ENCODE measurements at places on chromosomes 5 and 9. TPM values are rescaled to one million over a fixed set of nuclear protein-coding genes. Genes with fewer than 3 reads are reported as not detected.

GRCh38 chr5:111256128-111256527, 31.9 kb downstream of the CAMK4 start:
- DNase-seq: no peak

DNA sequence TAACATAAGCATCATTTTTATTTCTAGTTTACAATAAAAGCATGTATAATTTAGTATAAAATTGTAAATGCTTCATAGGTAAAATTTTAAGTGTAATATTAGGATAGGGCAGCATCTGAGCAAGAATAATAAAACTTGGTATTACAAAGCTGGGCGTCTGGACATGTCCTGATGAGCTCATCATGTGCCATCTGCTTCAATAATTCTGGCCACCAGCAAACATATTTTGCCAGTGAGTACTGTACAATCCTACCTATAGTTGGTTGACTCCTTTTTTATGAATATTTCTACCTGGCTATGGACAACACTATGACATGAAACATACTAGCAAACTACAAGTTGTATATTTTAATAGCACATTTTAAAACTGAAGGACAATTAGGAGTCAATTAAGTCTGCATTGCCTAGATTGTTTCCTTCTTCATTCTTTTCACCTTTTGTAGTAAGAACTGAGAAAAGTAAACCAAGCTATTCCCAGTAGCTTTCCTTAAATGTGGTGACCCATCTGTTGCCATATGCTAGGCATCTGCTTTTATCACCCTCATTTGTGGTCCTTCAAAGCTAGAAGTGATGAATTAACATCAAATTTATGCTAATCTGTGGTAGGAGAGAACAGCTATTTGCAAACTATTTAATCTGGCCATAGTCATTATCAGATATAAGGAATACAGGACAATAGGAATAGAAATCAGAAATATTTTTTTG, 23.4 kb downstream of the LURAP1L start:
- DNase-seq: no peak

- DNase-seq: no peak
Measured at GRCh38 chr9:130198501-130199179, 26.4 kb downstream of the NCS1 start.

DNA sequence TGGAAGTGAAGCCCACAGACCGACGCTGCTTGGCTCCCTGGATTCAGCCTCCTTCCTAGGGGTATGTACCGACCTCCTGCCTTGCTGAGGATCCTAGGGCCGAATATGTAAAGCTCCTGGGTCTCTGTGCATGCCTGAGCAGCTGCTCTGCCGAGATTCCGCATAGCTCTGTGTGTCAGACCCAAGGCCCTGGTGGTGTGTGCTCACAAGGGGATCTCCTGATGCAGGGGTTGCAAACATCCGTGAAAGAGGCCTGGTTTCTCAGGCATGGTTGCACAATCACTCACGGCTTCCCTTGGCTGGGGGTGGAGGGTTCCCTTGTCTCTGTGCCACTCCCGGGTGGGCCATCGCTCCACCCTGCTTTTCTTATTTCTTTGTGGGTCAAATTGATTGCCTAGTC, 19.9 kb upstream of the SVEP1 start:
- peak; percentile 50 for DNase-seq

GRCh38 chr9:38073882-38074281, 4.9 kb upstream of the SHB start:
- no peak for DNase-seq

GRCh38 chr5:143442385-143442784, 38.9 kb upstream of the NR3C1 start:
- peak; percentile 71 for DNase-seq

GRCh38 chr9:110546411-110546871, 33.1 kb downstream of the SVEP1 start:
- DNase-seq: peak; percentile 7

DNA sequence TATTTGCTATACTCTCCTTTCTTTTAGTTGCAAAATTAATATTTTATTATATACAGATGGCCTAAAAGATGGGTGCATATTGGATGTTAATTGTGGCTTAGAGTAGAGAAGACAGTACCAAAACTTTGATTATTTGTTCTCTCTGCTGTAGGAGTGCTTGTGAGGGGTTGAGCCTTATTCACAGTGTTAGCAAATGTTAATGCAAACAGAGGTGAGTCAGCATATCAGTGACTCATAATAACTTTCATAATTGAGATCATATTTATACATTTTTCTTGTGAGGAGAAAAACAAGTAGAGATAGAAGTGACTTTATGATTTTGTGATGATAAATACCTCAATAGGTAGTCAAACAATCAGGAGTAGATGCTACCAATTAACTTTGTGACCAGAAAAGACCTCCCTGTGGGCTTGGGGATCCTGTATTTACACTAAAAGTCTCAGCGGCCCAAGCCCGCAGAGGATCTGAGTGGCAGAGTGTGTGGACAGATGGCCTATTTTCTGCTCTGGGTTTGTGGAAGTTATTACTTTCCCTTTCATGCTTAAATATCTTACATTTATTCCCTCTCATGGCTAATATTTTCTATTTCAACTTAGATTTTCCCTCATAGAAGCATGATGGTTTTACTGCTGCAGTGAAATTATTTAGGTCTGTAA, 226.5 kb downstream of the TAF11L14 start:
- peak; percentile 32 for DNase-seq

- no peak for DNase-seq
Measured at GRCh38 chr5:116564312-116564711, 10.3 kb downstream of the SEMA6A start.

DNA sequence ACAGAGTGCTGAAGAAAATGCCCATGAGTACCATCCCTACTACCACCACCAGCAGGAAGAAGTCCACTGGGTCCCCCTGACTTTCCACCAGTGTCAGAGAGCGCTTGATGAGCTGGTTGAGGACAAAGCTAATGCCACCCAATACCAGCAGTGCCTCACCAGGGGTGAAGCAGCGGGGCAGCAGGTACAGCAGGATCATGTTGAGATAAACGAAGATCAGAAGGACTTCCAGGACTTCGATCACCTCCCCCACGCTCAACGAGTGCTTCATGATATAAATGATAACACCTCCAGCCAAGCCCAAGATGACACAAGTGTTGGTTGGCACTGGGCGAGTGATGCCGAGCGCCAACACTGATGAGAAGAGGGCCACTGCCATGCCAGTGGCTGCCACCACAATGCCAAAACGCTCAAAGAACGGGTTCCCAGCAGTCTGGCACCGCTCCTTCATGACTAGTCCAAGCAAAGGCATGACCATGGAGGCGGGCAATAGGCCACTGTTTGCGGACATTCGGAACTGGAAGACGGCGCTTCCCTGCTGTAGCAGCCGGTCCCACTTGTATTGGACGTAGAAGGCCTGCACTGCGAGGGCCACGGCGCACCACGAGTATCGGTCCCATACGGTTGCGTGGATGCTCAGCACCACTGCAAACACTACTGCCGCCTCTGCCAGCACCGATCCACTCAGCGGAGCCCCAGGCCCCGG, 679 bp downstream of the DOLK start:
- peak; percentile 11 for DNase-seq

DNA sequence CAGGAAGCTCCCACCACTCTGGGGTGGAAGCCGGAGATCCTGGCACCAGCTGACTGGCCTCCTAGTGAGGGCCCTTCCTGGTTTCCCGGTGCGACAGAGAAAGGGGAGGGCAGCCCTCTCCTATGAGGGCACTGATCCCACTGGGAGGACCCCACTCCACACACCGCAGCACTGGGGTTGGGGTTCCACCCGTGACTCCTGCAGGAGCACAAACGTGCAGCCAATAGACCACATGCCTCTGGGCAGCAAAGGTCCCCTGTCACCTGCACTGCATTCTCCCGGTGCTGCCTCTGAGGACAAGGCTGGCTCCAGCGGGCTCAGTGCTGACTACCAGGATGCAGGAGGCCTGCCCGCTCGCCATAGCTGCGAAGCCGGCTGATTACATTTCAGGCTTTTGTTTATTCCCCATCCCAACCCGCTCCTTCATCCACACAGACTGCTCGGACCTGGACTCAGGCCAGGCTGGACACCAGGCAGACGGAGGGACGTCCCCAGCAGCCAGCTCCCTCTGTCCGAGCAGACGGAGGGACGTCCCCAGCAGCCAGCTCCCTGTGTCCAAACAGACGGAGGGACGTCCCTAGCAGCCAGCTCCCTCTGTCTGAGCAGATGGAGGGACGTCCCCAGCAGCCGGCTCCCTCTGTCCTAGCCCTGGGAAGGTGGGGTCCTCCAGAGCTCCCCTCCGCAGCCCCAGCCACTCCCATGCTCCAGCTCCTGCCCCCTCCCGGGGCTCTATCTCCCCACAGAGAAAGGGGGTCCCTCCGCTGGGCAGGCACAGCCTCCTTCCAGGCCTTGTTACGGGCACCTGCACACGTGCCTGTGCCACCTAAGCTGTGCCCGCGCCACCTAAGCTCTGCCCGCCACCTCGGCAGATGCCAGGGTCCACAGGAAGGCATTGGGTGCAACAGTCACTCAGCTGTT, 8.8 kb upstream of the CEP72 start:
- no peak for DNase-seq

DNA sequence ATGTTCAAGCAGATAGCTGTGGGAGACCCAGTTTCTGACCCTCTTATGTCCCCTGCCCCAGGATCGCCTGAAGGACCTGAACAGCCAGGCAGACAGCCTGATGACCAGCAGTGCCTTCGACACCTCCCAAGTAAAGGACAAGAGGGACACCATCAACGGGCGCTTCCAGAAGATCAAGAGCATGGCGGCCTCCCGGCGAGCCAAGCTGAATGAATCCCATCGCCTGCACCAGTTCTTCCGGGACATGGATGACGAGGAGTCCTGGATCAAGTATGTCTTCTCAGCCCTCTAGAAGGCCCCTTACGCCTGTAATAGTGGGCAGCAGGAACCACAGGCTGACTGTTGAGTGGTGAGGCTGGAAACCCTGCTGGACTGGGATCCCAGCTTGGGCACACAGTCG, 41.1 kb downstream of the DYNC2I2 start:
- DNase-seq: no peak

GRCh38 chr5:108884736-108885135, 137.0 kb downstream of the FER start:
- DNase-seq: peak; percentile 68

- DNase-seq: no peak
Measured at GRCh38 chr5:11234501-11234911, 473.5 kb upstream of the DAP start.

- DNase-seq: no peak
Measured at GRCh38 chr5:136526021-136526420, 160.7 kb upstream of the TRPC7 start.

GRCh38 chr9:27683181-27683580, 109.9 kb upstream of the C9orf72 start:
- no peak for DNase-seq

DNA sequence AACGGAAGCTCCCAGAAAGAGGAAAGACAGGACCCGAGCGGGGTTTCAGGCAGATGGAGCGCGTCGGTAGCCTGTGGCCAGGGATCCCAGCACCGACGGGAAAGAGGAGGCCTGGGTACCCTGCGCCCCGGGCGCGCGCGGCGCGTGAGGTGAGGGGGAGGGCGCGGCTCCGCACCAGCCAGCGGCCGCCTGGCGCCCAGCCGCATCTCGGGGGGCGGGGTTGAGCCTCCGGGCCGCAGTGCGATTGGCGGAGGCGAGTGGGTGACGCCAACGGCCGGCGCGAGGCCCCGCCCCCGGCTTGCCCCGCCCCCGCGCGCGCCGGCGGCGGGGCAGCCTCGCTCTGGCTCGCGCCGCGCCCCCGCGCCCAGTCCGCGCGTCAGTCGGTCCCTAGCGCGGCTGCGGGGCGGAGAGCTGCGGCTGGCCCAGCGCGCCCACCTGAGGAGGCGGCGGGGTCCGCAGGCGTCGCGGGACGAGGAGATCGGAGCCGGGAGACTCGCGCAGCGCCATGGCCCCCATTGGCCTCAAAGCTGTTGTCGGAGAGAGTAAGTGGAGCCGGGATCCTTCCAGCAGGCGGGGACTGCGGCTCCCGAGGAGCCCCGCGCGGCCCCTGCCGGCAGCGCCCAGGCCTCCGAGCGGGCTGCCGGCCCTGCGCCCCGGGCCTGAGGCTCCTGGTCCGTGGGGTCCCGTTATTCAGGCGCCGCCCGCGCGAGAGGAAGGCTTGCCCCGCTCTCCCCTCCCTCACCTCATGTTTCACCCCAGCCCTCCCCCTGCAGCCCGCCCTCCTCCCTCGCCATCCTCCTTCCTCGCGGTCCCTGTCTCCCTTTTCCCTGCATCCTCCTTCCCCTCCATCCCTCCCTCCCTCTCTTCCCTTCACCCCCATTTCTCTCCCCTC, at the start of gene STXBP1:
STXBP1 (plus strand) TSS at position 379 of the 892 bp plus-strand sequence; CDS start at position 506, 127 bp downstream.
- peak; percentile 76 for DNase-seq

- DNase-seq: no peak
Measured at GRCh38 chr9:124708074-124708473, 63.0 kb downstream of the NR6A1 start.

DNA sequence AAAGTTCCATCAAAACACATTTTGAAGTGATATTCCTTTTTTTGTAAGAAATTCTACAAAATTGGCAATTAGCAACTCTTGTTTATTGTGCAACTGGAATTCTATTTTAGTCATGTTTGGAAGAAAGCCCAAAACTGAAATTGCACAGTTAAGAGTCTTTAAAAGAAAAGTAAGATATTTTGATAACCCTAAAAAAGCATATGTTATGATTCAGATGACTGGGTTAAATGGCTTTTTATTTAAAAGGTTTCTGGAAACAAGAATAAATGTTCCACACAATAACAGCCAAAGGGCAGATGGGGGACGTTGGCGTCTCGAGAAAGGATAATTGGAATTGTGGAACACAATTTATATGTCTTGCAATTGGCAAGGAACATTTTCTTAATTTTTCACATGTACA, 275.2 kb downstream of the CDH9 start:
- DNase-seq: no peak

DNA sequence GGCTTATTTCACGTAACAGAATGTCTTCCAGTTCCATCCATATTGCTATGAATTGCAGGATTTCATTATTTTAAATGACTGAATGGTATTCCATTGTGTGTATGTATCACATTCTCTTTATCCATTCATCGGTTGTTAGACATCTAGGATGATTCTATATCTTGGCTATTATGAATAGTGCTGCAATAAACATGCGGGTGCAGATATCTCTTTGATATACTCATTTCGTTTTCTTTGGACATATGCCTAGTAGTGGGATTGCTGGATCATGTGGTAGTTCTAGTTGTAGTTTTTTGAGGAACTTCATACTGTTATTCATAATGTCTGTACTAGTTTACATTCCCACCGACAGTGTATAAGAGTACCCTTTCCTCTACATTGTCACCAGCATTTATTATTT, 460.5 kb downstream of the MAN2A1 start:
- no peak for DNase-seq

- no peak for DNase-seq
Measured at GRCh38 chr5:71782393-71782770, 63.3 kb downstream of the CARTPT start.

GRCh38 chr5:35821513-35821912, 35.2 kb upstream of the IL7R start:
- DNase-seq: no peak

GRCh38 chr5:150304481-150305081, 1.9 kb upstream of the ARSI start:
- DNase-seq: no peak

GRCh38 chr9:87180361-87180760, 233.1 kb upstream of the GAS1 start:
- DNase-seq: no peak

- peak; percentile 49 for DNase-seq
Measured at GRCh38 chr9:129476821-129477611, 143.9 kb downstream of the C9orf50 start.

CRHBP gene
- 0.09 TPM for polyA plus RNA-seq

PCDHA12 gene
- polyA plus RNA-seq: 0.03 TPM

TYRP1 gene
- polyA plus RNA-seq: 0.60 TPM

CXCL14 gene
- polyA plus RNA-seq: not detected

PALM2AKAP2 gene
- 3.2 TPM for polyA plus RNA-seq

RMRP gene
- polyA plus RNA-seq: 39.7 TPM

HAPLN1 gene
- polyA plus RNA-seq: 0.06 TPM

NACC2 gene
- 21.2 TPM for polyA plus RNA-seq

CARTPT gene
- not detected for polyA plus RNA-seq
